Endothelial cell of coronary artery (primary cell): ENCODE measurements at places on chromosomes 1 and 21. TPM values are rescaled to one million over a fixed set of nuclear protein-coding genes. Genes with fewer than 3 reads are reported as not detected.

Gene FAM3B
- total RNA-seq: not detected in 2 replicates

Gene SERTAD4
- 1.1 and 1.4 TPM in 2 replicates for total RNA-seq

Gene IGFN1
- not detected in 2 replicates for total RNA-seq

Gene OR4F29
- 0.19 TPM in 1 of 2 replicates, not detected in the other for total RNA-seq

Gene TEKT2
- 0.09 TPM in 1 of 2 replicates, not detected in the other for total RNA-seq

Gene CNTN2
- total RNA-seq: not detected in 2 replicates

Gene FAM72A
- total RNA-seq: 2.5 and 4.6 TPM in 2 replicates

Gene EPHA8
- total RNA-seq: not detected in 2 replicates

Gene SIK1
- total RNA-seq: 1.9 and 10.4 TPM in 2 replicates

Gene C8A
- total RNA-seq: not detected in 2 replicates

Gene RRAGC
- 14.3 and 15.1 TPM in 2 replicates for total RNA-seq

Gene SYT2
- not detected in 2 replicates for total RNA-seq

Gene INSRR
- total RNA-seq: not detected in 2 replicates

Gene FCGR3A
- total RNA-seq: not detected in 2 replicates

Gene OR6N1
- not detected in 2 replicates for total RNA-seq

Gene ACKR1
- 0.18 and 0.75 TPM in 2 replicates for total RNA-seq

Gene DNASE2B
- total RNA-seq: not detected in 2 replicates

Gene VHLL
- total RNA-seq: 0.09 TPM in 1 of 2 replicates, not detected in the other

Gene LCE3E
- total RNA-seq: not detected in 2 replicates

Gene FLG2
- total RNA-seq: not detected in 2 replicates

Gene CATSPERE
- 0.28 and 0.45 TPM in 2 replicates for total RNA-seq

Gene BGLAP
- total RNA-seq: 0.19 and 0.27 TPM in 2 replicates

Gene SFN
- 0.28 TPM in 1 of 2 replicates, not detected in the other for total RNA-seq

Gene DTL
- total RNA-seq: 4.9 and 8.7 TPM in 2 replicates

Gene DNAI4
- total RNA-seq: 2.9 TPM in 2 replicates

Gene ZNF683
- not detected in 2 replicates for total RNA-seq

Gene KRTAP15-1
- total RNA-seq: not detected in 2 replicates

Gene CLCNKB
- total RNA-seq: not detected in 2 replicates

Gene MX1
- 5.0 and 6.4 TPM in 2 replicates for total RNA-seq

Gene F13B
- not detected in 2 replicates for total RNA-seq

Gene INAVA
- total RNA-seq: under 0.01 TPM in 2 replicates

Gene PEAR1
- 11.5 and 23.2 TPM in 2 replicates for total RNA-seq

Gene RIPPLY3
- total RNA-seq: not detected in 2 replicates

Gene PRR9
- total RNA-seq: not detected in 2 replicates

Gene GSTM5
- 0.09 TPM in 2 replicates for total RNA-seq
